ENCODE measurements at places on chromosomes 1 and 21. TPM values are rescaled to one million over a fixed set of nuclear protein-coding genes. Genes with fewer than 3 reads are reported as not detected.

DNA sequence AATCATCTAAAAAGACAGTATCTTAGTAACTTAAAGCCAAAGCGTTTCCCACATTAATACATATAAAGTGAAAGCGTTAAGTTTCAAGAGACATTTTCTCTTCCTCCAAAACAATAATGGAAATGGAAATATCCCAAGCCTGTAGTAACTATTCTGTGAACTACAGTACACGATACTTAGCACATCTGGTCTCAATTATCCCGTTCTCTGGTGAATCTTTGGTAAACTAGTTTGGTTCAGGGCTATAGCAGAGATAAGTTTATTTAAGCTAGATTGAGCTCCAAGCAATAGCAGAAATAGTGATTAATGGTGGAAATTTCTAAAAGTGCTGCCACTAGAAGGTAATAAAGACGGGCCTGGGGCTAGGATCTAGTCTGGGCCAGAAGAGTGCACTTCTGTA is 55.2 kb downstream of the PCNX2 start:
- no peak for DNase-seq

DNA sequence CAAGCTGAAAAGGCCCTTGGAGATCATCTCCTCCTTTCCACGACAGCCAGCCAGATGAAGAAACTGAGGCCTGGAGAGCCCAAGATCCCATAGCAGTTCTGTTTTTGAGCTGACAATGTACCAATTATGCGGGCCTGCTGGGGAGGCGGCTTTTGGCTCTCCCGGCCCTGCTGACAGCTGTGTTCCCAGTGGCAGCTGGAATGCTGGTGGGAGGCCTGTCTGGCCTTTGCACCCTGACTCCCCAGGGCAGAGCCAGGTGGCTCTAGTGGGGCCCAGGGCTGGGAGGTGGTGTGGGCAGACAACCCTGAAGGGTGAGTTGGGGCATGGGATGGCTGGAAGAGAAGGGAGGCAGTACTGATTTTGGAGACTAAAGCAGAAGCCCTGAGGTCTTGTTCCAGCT is 30.7 kb upstream of the WASF2 start:
- DNase-seq: no peak

GRCh38 chr1:28127617-28128257 is 39.3 kb upstream of the EYA3 start:
- DNase-seq: no peak

GRCh38 chr1:160717306-160717705 is 5.7 kb upstream of the CD48 start:
- no peak for DNase-seq

GRCh38 chr1:220928725-220929300 is 49.6 kb downstream of the HLX start:
- DNase-seq: no peak

- DNase-seq: no peak
Observed at GRCh38 chr1:217333939-217334338, 297.0 kb downstream of the GPATCH2 start.

The DNAJC28 gene
- 2.7 TPM for total RNA-seq

DNA sequence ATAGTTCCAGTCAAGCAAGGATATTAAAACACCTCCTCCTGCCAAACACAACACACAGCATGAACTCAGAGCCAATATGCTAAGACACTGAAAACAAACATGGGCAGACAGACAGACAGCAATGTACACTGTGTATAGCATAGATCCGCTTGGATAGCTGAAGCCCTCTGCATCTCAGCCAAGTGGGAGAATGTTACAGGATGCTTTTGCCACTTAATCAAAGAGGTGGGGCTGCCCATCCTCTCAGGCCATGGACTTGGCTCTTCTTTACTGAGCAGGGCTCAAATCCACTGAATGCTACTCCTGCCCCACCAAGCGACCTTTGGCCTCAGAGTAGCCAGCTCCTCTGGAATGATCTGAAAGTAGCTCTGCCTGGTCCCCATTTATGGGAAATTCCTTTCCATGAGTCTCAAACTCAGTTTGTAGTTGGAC is 64.7 kb upstream of the NGF start:
- DNase-seq: peak; percentile 23

GRCh38 chr1:180482425-180483275 is 19.7 kb downstream of the ACBD6 start:
- DNase-seq: peak; percentile 31

GRCh38 chr1:40306296-40306695 is 10.8 kb downstream of the COL9A2 start:
- DNase-seq: no peak

DNA sequence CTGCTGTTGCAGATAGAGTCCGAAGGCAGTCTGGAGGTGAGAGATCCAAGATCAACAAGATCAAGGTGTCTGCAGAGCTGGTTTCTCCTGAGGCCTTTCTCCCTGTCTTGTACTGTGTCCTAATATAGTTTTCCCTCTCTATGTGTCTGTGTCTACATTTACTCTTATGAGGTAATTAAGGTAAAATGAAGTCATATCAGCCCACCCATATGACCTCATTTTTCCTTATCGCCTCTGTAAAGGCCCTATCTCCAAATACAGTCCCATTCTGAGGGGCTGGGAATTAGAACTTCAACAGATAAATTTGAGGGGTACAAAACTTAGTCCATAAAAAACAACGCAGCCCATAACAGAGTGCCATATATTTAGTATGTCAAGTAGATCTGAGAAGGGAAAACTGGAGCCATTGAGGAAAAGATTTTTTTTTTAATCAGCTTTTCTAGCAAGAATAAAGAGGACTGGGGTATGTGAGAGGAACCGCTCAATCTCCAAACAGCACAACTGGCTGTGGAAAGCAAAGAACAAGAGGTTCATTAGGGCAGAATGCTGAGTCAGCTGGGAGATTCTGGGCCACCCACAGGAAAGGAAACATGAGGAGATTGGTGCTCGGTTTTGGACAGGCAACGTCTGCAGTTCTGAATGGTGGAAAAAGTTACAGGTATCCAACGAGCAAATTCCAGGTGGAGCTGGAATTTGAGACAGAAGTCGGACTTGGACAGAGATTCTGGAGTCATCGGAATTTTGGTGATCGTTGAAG is 65.7 kb downstream of the MAP3K21 start:
- no peak for DNase-seq

DNA sequence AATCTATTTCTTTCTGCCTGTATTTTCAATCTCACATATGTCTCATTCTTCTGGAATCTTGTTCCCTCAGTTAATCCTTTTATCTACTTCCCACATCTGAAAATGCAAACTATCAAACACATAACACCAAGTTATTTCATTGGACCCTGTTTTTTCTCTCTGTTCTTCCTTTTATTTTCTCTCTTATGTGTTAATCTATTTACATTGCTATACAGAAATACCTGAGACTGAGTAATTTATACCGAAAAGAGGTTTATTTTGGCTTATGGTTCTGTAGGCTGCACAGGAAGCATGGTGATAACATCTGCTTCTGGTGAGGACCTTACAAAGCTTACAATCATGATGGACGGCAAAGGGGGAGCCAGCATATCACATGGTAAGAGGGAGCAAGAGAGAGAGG is 247.6 kb downstream of the TGFB2 start:
- DNase-seq: no peak

The MYOM3 gene
- total RNA-seq: 7.7 TPM

The OXCT2 gene
- total RNA-seq: 0.90 TPM

GRCh38 chr1:186974774-186975181 is 146.0 kb downstream of the PLA2G4A start:
- no peak for DNase-seq

DNA sequence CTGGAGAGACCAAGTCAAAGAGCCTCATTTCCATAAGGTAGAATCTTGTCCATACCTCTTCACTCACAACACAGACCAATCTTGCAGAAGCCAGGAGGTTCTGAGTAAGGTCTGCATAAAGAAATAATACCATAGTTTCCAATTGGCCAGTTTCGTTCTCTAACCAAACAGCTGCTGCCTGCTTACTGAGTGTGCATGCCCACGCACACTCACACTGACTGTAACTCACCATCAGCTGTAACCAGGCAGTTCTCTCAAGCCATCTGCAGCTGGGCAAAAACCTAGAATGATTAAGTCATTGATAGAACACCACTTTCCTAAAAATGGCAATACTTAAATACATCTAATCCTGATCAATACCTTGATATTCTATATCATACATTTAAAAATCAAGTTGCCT is 106.6 kb upstream of the VAV3 start:
- no peak for DNase-seq

The KIRREL1 gene
- 48.6 TPM for total RNA-seq

The FAM229A gene
- total RNA-seq: 3.2 TPM

The LORICRIN gene
- total RNA-seq: not detected

DNA sequence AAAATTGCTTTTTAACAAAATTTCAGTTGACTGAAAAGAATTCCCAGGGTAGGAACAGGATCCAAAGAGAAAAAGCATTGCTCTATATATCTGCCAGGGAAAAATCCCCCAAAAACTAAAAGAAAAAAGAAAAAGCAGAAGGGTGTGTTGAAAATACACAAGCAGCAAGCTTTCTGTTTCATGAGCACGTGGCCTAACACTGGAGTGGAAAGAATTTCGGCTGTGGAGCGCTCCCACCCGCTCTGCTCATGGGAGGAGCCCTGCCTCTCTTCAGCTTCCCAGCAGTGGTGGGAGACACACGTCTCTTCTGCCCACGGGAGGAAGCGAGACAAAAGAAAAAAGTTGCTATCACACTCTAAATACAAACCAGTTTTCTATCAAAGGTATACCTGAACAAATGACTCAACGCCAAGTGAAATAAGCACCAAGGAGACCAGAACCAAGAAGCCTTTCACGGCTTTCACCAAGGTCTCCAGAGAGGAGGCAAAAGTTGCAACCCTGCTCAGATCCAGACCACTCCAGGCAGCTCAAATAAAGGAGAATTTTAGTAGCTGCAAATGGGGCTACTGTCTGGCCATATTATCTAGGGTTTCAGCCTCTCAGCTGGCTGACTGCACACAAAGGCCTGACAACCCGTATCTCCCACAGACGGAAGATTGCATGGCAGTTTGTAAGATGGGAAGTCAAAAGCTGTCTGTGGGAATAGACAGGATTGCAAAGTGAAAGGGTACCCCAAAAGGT is 29.5 kb upstream of the ZNF496 start:
- DNase-seq: no peak

DNA sequence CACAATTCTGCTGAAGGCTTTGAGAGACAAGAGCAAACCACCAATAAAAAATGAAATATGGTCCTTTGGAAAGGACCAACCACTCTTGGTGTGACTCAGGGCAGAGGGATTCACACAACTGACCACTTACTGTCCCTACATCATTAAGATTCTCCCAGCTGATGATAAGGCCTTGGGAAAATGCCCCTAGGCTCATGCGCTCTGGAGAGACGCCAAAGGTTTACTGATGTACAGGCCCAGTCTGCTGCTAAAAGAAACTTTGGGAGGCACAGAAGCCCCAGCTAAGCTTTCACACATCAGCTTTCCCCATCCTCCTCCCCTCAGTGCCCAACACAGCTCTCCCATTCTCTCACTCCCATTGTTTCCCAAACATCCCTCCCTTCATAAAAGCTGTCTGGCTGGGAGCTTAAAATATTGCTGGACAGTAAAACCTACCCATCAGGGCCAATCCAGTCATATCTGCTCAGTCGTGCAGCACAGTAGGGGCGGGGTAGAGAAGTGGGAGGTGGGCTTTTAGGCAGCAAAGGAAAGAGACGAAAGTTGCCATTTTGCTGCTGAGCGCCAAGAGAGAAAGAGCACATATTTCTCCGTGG is at the start of gene GJA8:
GJA8 (plus strand) TSS at position 543 of the 593 bp plus-strand sequence. CDS start 5,161 bp downstream, outside the sequence.
- DNase-seq: no peak

DNA sequence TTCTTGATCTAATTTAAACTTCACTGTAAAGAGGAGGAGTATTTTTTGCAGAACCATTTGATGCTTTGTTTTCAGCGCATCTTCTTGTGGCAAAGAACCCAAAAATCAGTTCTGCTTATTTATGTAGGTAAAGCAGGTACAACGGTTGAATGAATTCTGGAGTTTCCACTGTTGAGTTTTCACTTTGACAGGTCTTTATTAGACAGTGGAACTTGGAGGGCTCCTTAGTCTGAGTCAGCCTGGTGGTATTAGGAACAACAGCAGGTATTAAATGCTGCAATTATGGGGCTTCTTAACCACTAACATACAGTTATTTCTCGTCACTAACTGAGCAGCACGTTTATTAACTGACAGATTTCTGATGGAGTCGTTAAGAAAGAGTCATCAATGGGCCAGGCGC is 1.2 kb downstream of the LRIG2 start:
- DNase-seq: no peak

The SYTL1 gene
- total RNA-seq: 12.8 TPM

- DNase-seq: no peak
Observed at GRCh38 chr1:183251959-183252450, 65.9 kb downstream of the LAMC2 start.

DNA sequence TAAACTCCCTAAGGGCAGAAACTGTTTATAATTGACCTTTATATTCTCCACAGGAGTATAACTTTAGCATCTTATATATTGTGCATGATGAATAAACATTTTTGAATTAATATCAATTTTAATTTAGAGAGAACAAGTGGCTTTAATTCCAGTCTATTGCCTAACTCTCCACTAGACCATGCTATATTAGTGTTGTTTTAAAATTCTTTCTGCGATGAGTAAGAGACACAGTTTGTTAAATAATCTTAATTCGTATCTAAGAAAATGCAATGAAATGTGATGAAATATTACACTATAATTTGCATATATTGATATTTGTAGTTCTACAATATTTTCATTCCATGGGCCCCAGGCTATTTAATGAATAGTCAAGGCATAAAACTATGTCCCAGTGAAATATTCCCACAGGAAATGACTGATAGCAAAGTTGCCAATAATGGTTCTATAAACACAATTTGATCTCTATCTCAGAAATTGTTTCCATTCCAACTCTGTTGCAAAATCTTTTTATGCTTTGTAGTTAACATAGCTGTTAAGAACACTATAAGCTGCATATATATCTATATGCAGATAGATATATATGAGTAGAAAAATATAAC is 2.9 kb upstream of the SYDE2 start:
- DNase-seq: no peak

GRCh38 chr1:234503193-234504050 is 24.4 kb upstream of the TARBP1 start:
- DNase-seq: no peak

- no peak for DNase-seq
Observed at GRCh38 chr1:217369996-217370551, 260.8 kb downstream of the GPATCH2 start.

GRCh38 chr1:3678361-3679097 is 26.2 kb downstream of the TP73 start:
- DNase-seq: no peak

The CHODL gene
- 31.8 TPM for total RNA-seq

GRCh38 chr1:98355656-98356383 is 305.7 kb upstream of the SNX7 start:
- DNase-seq: no peak

GRCh38 chr1:22137004-22137720 is 5.7 kb downstream of the WNT4 start:
- DNase-seq: peak; percentile 80

- DNase-seq: no peak
Observed at GRCh38 chr21:40587736-40588346, 259.1 kb downstream of the DSCAM start.

GRCh38 chr1:183891158-183891856 is 86.4 kb downstream of the RGL1 start:
- no peak for DNase-seq

The SDC3 gene
- 32.4 TPM for total RNA-seq

DNA sequence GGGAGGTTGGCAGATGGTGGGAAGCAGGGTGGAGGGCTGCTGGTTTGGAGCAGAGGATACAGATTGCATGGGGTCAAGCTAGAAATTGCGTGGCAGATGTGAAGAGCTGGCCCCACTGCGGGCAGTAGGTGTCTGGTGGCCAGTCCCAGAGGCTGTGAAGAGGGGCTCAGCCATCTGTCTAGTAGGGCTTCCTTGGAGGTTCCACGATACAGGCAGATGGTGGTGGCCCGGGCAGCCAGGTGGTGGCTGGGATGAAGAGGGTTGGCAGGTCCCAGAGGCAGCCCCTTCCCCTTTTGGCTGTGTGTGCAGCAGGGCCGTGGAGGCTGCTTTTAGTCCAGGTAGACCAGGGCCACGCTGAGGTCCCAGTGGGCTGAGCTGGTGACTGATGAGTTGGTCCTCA is 16.6 kb downstream of the PSEN2 start:
- no peak for DNase-seq
